Left cardiac atrium (tissue), 4 donors: ENCODE measurements at places on chromosomes 13 and 19.

DNA sequence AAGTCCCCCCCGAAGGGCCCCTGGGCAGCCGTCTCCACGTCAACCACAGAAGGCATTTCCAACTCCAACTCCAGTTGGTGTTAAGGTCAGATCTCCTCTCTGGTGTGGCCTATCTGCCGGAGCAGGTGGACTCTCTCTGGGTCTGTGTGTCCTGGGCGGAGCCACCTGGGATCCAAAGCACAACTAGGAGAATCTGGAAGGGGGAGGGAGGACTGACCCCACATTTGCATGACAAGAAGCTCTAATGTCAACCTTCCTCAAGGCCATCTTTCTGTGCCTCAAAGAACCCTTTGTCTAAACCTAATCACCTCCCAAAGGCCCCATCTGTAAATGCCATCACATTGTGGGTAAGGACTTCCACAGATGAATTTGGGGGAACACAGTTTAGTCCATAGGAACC is 381.5 kb downstream of the UQCRFS1 start:
- DNase-seq, result no peak

DNA sequence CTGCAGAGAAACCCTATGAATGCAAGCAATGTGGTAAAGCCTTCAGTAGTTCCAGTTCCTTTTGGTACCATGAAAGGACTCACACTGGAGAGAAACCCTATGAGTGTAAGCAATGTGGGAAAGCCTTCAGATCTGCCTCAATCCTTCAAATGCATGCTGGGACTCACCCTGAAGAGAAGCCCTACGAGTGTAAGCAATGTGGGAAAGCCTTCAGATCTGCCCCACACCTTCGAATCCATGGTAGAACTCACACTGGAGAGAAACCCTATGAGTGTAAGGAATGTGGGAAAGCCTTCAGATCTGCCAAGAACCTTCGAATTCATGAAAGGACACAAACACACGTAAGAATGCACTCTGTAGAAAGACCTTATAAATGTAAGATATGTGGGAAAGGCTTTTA is 14.7 kb downstream of the ZNF763 start:
- no peak for DNase-seq

GRCh38 chr13:49536144-49536873 is 40.6 kb downstream of the PHF11 start:
- no peak for DNase-seq

- DNase-seq, result peak; percentile 96
Measured at GRCh38 chr19:1241417-1242095, at the start of gene ATP5F1D. Gene ATP5F1D, plus strand, starts transcription at chr19:1241751. Its CDS starts 100 bp downstream, at chr19:1241851.

DNA sequence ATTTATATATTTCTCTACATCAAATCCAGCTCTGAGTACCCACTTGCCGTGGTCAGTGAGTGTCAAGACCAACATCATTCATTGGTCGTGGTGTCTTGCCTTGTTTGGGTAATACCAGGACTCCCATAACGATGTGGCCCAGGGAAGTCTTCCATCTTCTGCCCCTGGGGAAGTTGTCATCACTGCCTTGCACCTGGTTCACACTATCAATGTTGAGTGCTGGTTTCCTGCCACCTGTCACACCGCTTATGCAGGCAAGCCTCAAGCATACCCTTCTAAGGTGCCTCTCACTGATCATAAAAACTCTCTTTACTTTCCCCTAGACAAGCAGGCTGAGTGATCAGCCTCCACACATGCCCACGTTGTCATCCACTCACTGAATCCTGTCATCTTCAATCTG is 382.4 kb downstream of the KCTD12 start:
- DNase-seq, result no peak

DNA sequence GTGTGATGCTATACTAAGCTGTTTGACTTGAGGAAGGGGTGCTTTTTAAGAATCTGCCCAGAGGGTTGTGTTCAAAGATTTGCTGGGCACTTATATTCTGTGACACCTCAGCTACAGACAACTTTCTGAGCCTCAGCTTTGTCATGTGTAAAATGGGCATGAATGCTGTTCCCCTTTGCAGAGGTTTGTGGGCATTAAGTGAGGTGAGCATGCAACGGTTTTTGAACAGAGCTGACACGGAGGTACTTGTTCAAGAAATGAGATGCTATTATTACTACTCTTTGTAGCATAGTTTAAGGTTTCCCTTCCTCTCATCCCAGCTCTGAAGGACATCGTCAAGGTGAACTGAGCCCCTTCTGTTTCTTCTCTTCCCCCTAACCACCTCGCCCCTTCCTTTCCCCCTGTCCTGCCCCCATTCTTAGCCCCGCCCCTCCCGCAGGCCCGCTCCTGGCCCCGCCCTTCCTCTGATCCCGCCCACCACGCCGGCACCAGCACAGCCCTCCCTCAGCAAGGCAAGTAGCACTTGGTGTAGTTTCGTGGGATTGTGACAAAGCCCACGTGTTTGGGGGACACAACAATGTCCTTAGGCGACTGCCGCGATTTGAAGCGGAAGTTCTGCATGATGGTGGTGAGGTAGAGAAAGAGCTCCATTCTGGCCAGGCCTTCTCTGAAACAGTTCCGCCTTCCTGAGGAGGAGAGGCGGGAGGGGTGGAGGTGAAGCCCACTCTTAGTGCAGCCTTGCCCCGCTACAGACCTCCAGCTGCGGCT is 26.1 kb upstream of the CYP2A7 start:
- DNase-seq, result no peak

DNA sequence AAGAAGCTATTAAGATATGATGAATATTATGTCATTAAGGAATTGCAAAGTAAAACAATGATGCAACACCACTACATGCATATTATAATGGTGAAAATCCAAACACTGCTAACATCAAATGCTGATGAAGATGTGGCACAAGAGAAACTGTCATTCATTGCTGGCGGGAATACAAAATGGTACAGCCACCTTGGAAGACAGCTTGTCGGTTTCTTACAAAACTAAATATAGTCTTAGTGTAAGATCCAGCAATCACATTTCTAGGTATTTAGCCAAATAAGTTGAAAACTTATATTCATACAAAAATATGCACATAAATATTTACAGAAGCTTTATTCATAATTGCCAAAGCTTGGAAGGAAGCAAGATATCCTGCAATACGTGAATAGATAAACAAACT is 114.9 kb upstream of the EDNRB start:
- no peak for DNase-seq

GRCh38 chr19:1288833-1289685 is 3.4 kb downstream of the EFNA2 start:
- DNase-seq, result no peak

GRCh38 chr19:35088131-35088913 is 27.3 kb upstream of the FXYD3 start:
- no peak for DNase-seq

- no peak for DNase-seq
Measured at GRCh38 chr13:75217949-75218348, 264.0 kb downstream of the TBC1D4 start.

GRCh38 chr19:14003251-14004055 is 2.7 kb downstream of the RFX1 start:
- no peak for DNase-seq

DNA sequence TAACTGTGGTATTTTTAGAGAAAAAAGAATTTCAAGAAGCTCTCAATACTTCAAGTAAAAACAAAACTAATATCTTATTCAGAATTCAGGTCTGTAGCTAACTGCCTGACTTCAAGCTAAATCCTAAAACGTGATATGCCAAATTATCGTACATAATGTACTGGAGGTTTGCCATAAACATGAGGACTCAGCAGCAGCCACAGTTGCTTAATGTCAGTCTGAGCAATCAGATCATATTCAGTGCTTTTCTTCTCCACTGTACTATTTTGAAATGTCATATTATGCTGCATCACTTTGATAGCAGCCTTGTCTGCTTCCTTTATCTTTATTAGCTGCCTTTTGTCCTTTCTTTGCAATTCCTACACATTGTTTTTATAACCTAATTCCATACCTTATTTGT is 265.1 kb upstream of the EDNRB start:
- no peak for DNase-seq

GRCh38 chr19:58558066-58558622 is at the start of gene UBE2M:
Gene UBE2M, minus strand, starts transcription at chr19:58558611. Its CDS starts 230 bp downstream, at chr19:58558381.
- DNase-seq, result peak; percentile 76

GRCh38 chr19:28700176-28700575 is 512.8 kb downstream of the UQCRFS1 start:
- DNase-seq, result no peak
